ENCODE measurements at places on chromosomes 11 and 22.
A peak's percentile ranks its signal among the peaks of the same experiment; 100 is the strongest.

DNA sequence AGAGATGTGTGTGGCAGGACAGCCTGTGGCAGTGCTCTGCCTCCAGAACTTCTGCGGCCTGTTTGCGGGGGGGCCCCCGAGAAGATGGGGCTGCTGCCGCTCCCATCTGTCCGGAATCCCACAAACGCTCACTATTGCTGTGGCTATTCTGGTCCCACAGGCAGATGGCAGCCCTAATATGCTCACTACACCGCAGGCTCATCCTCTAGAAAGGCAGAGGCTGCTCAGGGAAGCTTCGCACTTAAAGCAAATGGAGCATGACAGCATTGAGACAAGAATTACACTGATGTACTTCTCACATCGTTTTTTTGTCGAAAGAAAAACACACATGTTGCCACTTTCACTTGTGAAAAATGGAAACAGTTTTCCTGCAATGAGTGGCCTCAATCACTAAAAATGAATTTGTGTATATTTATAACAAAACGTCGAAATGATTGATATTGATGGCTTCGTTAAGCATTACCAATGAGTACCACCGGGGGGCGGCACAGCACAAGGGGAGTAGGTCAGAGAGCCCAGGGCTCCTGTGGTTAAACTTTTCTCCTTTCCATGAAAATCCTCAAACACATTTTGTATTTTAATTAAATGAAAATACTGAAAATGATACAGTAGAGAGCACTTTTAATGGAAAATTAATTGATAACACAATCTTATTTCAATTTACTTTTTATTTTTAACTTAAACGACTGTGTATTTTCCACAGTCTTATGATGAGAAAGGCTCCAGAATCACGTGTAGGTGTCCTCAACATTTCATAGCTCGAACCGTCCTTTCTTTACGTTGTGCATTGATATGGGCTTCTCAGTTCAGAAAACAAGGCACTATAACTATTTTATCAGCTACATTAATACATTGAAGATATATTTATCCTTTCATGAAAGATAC lies 69.1 kb downstream of the CTTN start:
- no peak for DNase-seq

GRCh38 chr11:65381716-65382032 lies 772 bp downstream of the SLC25A45 start:
- no peak for DNase-seq

- DNase-seq = no peak
Measured at GRCh38 chr11:10573556-10573955, 5.1 kb upstream of the LYVE1 start.

- DNase-seq = peak; percentile 42
Measured at GRCh38 chr11:63518548-63518947, 12.7 kb downstream of the LGALS12 start.

DNA sequence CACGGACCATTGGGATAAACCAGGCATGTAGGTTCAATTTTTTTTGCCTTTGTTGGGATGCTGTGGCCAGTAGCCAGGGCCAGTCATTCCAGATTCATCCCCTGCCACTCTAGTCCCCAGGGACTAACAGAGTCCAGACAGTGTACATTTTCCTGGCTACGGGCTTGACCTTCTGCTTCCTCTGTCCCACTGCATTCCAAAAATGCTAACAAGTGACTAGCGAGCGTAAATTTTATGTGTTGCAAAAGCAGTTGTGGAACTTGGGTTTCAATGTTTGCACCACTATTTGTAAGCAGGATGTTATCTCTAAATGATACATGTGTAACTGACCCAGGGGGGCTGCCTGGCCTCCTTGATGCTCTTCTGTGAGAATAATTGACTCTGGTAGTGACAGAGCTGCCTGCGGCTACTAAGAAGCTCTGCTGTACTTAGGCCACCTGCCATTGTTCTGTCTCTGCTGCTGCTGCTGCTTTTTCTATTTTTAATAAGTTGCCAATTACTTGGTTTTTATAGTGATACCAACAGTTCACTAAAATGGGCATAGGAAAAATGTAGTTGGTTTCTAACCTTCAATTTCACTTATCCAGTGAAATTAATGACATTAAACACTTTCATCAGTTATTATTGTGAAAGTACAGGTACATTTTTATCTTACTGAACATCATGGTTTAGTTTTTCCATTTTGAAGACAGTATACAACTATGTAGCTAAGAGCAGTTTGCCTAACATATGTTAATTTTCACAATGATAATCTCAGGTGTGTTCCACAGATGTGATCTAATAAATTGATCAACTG lies 26.8 kb downstream of the TNRC6B start:
- DNase-seq = no peak

DNA sequence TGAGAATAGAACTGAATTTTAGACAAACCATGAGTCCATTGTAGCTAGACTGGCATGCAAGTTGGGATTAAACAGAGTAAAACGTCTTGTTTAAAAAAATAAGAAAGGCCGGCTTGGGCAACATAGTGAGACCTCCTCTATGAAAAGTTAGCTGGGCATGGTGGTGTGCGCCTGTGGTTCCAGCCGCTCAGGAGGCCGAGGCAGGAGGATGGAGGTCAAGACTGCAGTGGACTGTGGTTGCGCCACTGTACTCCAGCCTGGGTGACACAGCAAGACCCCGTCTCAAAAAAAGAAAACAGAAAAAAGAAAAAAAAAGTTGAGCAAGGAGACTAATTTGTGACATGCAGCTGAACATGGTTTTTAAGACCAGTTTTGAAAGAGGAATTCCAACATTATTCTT lies 23.5 kb downstream of the CDPF1 start:
- DNase-seq = no peak

- no peak for DNase-seq
Measured at GRCh38 chr11:117565709-117566108, 231.3 kb downstream of the DSCAML1 start.

DNA sequence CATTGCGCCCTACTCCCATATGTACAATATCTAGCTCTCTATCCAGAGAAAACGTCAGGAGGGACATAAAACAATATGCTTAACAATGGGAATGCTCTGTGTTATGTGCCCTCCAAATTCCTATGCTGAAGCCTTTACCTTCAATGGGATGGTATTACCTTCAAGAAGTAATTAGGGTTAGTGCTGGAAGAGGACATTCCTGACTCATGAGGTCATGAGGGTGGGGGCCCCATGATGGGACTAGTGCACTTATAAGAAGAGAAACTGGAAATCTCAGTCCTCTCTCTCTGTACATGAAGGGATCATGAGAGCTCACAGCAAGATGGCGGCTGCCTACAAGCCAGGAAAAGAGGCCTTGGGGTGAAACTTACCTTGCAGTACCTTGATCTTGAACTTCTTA lies 20.3 kb downstream of the MMP20 start:
- DNase-seq = no peak

- no peak for DNase-seq
Measured at GRCh38 chr11:40280159-40281051, 1179.0 kb downstream of the LRRC4C start.

- DNase-seq = no peak
Measured at GRCh38 chr22:30471616-30472318, at the start of gene SEC14L3. Gene SEC14L3, minus strand, starts transcription at chr22:30472017. Its CDS starts 59 bp downstream, at chr22:30471958.

GRCh38 chr22:43293655-43294392 lies 49.3 kb downstream of the SCUBE1 start:
- DNase-seq = no peak

Data from CD4-positive, alpha-beta T cell treated with Interleukin-2 at 100 ng/mL for 4 hours (primary cell).